ENCODE measurements at places on chromosomes 16 and 17. TPM values are rescaled to one million over a fixed set of nuclear protein-coding genes. Genes with fewer than 3 reads are reported as not detected.

TPSD1 gene
- not detected for total RNA-seq

ELMO3 gene
- 5.9 TPM for total RNA-seq

MYCBPAP gene
- total RNA-seq: 0.14 TPM

CKLF gene
- total RNA-seq: 120 TPM

DNA sequence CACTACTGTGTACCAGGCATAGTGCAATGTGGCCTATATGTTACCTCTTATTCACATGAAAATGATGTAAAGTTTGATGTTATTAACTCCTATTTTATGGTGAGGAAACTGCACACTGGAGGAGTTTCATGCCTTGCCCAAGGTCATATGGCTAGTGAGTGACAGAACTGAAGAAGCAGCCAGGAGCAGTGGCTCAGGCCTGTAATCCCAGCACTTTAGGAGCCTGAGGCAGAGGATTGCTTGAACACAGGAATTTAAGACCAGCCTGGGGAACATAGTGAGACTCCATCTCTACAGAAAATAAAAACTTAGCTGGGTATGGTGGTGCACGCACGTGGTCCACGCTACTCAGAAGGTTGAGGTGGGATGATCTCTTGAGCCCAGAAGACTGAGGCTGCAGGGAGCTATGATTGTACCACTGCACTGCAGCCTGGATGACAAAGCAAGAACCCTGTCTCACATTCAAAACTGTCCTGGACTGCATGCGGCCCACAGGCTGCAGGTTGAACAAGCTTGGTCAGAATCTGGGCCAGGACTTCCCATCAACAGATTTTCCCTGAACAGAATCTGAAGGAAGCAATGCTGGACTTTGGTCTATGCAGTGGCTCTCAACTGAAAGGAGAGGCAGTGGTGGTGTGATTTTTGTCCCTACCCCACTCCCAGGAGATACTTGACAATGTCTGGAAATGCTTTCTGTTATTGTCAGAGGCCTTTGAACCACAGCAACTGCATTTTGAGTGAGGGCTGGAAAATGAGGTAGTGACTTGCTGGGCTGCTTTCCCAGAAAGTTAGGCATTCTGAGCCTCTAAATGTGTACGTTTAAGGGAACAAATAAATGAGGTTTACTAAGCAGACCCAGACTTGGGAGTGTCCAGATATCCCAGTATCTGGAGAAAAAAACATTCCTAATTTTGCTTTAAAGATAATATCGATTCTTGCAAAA, 479.5 kb downstream of the TMEM114 start:
- no peak for DNase-seq

DNA sequence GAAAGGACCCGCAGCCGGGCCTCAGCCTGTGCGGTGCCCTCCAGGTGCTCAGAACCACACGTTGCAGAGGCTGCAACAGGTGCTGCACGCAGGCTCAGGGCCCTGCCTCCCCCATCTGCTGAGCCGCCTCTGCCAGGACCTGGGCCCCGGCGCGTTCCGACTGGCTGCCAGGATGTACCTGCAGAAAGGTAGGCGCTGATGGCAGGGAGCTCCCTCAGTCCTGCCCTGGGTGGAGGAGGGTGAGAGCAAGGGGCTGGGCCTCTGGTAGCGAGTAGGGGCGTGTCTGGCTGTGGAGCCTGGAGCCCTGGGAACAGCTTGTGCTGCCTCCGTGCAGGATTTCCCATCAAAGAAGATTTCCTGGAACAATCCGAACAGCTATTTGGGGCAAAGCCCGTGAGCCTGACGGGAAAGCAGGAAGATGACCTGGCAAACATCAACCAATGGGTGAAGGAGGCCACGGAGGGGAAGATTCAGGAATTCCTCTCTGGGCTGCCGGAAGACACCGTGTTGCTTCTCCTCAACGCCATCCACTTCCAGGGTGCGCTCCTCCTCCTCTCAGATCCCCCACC, 4.4 kb downstream of the SERPINF2 start:
- no peak for DNase-seq

DNA sequence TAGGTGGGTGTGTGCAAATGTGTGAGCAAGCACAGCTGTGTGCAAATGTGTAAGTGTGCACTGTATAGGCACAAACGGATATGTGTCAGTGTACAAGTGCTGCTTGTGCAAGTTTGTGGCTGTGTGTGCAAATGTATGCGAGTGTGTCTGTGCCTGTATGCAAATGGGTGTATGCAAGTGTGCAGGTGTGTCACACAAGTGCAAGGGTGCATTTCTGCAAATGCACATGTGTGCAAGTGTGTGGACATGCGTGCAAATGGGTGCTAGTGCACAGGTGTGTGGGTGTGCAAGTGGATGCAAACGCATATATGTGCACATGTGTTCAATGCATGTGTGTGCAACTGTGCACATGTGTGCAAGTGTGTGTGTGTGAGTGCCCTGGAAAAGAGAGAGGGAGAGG, 76.5 kb upstream of the TNRC6C start:
- no peak for DNase-seq

GRCh38 chr16:12760819-12761611, 42.7 kb downstream of the CPPED1 start:
- DNase-seq: no peak

Measured in kidney epithelial cell (primary cell).